ENCODE measurements at places on chromosomes 6 and 20.

GRCh38 chr20:41138475-41139226, 1.3 kb downstream of the PLCG1 start:
- DNase-seq: peak; percentile 39

DNA sequence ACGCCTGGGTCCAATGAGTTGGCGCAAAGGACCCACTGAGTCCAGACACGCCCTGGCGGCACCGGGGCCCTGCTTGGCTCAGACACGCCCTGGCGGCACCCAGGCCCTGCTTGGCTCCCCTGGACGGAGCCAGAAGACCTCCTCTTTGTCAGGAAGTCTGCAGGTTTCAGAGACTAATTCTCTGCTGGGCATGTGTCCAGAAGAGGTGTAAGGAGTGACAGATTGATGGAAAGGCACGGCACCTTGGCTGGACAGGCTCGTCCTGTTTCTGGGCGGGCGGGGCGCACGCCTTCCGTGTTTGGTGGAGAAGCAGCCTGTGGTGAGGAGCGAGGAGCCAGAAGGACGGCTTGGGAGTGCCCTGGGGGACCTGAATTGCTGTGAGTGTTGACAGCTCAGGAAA, 23.1 kb upstream of the DACT2 start:
- no peak for DNase-seq

GRCh38 chr6:73636048-73636447, 17.7 kb downstream of the SLC17A5 start:
- DNase-seq: no peak

DNA sequence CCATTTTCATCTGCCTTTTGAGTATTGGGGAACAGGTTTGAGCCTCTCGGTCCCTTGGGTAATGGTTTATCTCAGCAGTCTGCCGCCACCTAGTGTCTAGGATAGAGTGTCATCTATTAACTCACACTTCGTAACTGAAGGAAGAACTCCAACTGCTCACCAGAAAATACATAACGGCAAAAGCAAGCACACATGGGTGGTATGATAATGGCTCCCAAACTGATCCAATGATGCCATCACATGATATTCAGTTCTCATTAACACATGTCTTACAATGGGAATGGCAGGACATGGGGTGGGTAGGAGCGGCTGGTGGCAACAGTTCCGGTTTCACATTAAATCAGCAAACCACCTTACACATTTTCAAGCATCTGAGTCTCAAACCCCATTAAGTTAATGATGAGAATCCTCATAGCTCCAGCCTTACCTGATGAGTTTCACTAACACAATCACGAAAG, 110.7 kb upstream of the PHACTR1 start:
- DNase-seq: peak; percentile 60

- DNase-seq: no peak
Measured at GRCh38 chr6:133748628-133749027, 140.3 kb upstream of the TCF21 start.

GRCh38 chr6:129954749-129955431, 63.5 kb upstream of the L3MBTL3 start:
- no peak for DNase-seq

DNA sequence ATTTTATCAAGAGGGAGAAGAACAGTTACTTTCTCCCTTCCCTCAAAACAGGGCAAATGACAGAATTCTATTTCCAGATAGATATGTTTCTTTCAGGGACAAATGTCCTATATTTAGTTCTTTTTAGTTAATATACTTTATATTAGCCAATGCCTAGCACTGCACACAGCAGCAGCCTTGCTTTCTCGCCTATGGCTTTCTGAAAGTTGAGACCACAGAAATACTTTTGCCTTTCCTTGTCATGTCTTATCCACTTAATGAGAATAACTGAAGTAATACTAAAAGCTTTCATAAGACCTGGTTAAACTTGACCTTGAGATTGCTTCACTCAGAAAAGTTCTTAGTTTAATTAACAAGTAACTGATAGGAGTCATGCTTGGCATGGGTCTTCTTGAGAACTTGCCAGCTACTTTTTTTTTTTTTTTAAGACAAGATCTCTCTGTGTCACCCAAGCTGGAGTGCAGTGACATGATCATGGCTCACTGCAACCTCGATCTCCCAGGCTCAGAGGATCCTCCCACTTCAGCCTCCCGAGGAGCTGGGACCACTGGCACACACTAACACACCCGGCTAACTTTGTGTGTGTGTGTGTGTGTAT, 159.3 kb downstream of the CDKAL1 start:
- no peak for DNase-seq

GRCh38 chr6:44696686-44697085, 309.2 kb downstream of the CDC5L start:
- no peak for DNase-seq

DNA sequence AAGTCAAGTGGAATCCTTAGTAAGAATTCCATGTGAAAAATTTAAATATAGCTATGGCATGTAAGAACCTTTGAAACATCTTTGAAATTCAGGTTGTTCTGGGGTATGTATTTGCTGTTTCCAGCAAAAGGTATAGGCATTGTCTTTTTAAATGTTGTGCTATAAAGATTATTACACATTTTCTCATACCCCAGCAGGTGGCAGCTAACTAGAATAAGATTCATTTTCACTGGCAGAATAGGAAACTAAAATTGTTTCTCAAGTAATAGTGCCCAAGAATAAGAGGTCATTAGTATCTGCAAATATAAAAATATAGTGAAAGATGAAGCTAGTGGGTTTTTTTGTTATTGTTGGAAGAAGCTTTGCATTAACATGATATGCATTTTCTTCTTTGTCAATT, 1.8 kb downstream of the GRIK2 start:
- no peak for DNase-seq

DNA sequence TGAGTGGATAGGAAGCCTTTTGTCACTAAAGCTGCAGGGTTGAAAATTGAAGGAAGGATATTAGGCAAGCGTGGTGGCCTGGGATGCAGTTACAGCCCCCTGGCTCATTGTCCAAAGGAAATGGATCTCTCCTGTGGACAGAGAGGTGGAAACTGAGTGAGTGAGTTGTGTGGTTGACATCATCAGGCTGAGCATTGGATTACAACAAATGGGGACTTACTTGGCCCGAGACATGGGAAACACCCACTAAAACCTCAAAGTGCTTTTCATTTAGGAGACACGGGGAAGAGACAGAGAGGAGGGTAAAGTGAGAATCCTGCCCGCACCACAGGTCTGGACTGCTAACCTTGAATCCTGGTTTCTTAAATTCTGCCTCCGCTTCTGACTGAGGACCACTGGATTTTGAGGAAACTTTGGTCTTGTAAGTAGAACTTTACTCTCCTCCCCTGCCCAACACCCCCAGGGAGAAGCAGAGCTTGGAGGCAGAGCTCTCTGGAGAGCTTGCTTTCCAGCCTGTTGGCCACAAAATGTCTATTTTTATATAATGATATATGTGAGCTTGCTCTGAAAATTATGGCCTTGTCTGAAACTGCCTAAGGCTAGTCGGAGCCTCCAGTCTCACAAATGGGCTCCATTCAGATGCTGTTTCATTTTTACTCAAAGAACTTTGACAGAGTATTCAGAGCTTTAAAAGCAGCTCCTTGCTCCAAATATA, at the start of gene PKIG:
TSS of gene PKIG (plus strand) at position 269 of the 715 bp plus-strand sequence. CDS start 31,978 bp downstream, outside the sequence.
- DNase-seq: no peak

DNA sequence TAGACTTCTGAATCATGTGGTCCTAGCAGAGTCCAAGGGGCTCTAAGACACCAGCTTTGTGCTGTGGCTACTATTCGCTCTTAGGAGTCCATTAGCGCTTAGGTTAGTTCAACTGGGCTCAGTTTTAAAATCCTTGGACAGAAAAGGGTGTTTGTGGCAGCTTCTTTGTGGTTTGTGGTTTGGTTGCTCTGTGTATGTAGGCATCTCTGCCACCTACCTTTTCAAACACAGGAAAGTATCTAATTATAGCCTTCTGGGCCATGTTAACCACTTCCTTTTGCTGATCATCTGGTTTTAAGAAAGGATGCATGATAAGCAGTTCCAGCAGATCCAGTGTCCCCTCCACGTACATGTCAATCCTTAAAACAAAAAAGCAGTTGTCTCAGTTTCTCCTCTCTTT, 10.8 kb downstream of the GSTA4 start:
- DNase-seq: no peak

- no peak for DNase-seq
Measured at GRCh38 chr6:106253731-106254130, 71.8 kb downstream of the ATG5 start.

DNA sequence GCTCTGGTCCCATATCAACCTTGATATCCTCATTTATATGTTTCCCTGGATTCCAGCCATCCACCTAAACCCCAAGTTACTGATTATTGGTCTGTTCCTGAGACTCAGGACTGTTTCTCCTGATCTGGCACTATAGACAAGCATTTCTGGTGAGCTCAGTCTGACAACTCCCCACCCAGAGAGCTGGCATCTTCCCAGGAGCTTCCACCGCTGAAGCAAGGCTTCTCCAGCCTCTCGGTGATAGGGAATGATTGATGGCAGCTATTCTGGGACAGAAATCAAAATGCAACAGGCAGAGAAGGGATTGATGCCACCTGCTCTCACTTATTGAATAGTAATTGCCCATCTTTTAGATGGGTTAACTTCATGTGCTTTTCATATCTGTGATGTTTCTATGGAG, 169.7 kb upstream of the GGTLC1 start:
- DNase-seq: no peak

- no peak for DNase-seq
Measured at GRCh38 chr20:34062570-34063482, 49.2 kb downstream of the EIF2S2 start.

DNA sequence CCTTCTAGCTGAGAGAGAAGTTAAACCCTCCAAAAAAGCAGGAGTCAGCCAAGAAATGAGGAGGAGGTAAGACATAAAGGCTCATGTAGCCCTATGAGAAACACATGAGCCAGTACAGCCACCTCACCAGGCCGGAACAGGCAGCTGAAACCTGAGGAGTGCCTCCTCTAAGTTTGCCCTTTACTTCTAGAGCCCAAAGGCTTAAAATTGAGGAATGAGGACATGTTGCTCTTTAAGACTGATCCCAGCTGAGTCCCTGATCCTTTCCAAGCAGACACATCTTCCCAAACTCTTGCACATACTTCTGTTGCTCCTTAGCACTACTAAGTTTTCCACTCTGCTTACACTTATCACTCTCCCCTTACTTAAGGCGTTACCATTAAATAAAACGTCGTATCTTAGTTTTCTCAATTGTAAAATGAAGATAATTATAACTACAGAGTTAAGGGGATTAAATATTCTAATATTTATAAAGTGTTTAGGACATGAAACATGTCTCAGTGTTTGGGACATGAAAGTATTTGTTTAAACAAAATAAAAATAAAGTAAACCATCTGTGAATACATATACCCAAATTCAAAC, 124.0 kb downstream of the OGFRL1 start:
- no peak for DNase-seq

- DNase-seq: no peak
Measured at GRCh38 chr6:167817729-167818128, 9.0 kb upstream of the AFDN start.

DNA sequence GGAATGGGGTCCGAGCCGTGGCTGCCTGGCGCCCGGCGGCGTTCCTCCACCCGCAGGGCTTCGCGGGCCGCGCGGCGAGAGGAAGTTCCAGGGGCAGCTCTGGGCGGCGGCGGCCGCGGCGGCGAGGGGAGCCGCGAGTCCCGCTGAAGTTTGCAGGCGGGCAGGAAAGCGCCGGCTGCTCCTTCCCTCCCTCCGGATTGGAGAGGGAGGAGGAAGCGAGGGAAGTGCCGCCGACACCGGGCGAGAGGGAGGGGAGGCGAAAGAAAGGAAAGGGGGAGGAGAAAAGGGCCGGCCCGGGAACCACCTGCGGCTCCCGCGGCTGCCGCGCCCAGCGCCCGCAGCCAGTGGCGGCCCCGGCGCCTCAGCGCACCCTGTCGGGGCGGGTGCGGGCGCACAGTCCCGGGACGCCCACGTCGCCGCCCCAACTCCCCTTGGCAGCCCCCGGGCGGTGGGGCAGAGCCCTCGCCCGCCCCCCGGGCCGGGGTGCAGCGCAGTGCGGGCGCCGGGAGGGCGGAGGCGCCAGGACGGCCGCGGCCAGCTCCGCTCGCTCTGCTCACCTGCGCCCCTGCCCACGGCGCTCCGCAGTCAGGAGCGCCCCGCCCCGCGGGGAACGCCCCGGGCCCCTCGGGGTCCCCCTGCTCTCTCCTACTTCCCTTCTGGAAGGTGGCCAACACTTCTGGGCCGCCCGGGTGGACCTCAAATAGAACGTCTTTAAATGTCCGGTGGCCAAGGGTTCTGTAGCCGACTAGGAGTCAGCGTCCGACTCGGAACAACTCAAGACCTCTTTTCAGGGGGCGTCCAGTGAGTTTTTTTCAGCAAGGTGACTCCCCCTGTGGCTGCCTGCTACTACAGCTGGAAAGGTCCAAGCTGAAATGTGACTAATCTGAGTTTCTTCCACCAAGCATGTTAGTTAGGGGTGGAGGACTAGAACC, 80.3 kb upstream of the CCDC28A start:
- DNase-seq: peak; percentile 37

- no peak for DNase-seq
Measured at GRCh38 chr20:17664025-17664633, 17.9 kb downstream of the RRBP1 start.

GRCh38 chr6:33116417-33116816, 40.6 kb downstream of the HLA-DPB1 start:
- DNase-seq: no peak

- no peak for DNase-seq
Measured at GRCh38 chr6:7292596-7293255, 20.3 kb downstream of the SSR1 start.

DNA sequence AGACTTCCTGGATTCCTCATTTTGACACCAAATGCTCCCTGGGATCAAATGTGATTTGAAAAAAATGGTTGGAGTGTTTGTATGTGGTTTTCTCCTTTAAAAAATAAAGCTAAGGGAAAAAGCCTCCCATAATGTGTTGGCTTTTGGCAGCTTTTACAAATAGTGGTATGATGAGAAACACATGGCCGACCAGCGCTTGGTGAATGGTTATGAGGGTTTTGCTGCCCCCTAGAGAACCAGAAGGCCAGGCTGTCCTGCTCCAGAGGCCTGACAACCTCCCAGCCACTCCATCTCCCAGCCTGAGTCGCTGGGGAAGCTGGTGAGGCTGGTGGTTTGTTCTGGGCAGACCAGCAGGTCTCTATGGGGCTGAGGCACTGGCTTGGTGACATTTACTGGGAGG, 69.3 kb downstream of the CLIC5 start:
- DNase-seq: no peak

- DNase-seq: no peak
Measured at GRCh38 chr20:59561228-59561605, 43.1 kb upstream of the PHACTR3 start.

- no peak for DNase-seq
Measured at GRCh38 chr20:18588574-18588933, 700 bp downstream of the DTD1 start.

DNA sequence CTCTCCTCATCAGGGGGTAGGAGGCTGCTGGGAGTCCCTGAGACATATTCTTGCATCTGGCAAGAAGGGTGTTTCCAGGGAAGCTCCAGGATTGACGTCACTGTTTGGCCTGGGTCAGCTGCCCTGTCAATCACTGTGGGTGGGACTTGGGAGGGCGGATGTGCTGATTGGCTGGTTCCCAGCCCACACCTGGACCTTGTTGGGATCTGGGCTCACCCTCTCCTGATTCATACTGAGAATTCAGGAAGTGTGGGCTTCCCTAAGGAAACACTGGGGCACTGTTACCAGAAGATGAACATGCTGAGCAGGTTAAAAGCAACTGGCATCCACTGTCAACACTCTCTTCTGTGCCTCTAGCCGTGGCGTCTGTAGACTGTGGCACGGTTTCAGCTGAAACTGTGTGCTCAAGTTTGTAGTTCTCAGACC, 36.5 kb downstream of the CDH26 start:
- DNase-seq: no peak

- DNase-seq: no peak
Measured at GRCh38 chr6:21468461-21468860, 125.1 kb upstream of the SOX4 start.

- no peak for DNase-seq
Measured at GRCh38 chr6:93819189-93819588, 399.8 kb upstream of the EPHA7 start.

GRCh38 chr20:64047046-64047389, 2.4 kb downstream of the SOX18 start:
- no peak for DNase-seq
